ENCODE measurements at places on chromosomes 4 and X.

DNA sequence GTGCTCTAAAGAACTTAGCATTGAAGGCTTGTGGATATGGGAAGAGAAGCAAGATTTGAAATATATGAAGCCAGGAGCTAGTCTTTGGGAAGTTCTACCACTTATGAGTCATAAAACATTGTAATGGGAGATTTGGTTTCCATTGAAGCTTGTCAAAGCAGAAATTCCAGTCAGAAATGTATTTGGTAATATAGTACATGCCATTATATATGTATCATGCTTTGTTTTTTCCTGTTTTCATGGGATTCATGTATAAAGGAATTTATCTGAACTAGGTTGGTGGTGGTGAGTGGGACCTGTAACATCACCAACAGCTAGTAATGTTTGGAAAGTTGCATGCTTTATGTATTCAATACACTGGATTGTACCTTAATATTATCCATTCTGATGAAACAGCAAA lies 14.6 kb upstream of the DCAF8L2 start:
- DNase-seq, result no peak

GRCh38 chrX:123884809-123885408 lies 25.1 kb downstream of the XIAP start:
- no peak for DNase-seq

GRCh38 chr4:147788791-147789190 lies 56.9 kb downstream of the ARHGAP10 start:
- DNase-seq, result no peak

- no peak for DNase-seq
Measured at GRCh38 chrX:50718776-50719175, 95.2 kb downstream of the SHROOM4 start.

- no peak for DNase-seq
Measured at GRCh38 chr4:56112377-56112776, 163.6 kb downstream of the CEP135 start.

DNA sequence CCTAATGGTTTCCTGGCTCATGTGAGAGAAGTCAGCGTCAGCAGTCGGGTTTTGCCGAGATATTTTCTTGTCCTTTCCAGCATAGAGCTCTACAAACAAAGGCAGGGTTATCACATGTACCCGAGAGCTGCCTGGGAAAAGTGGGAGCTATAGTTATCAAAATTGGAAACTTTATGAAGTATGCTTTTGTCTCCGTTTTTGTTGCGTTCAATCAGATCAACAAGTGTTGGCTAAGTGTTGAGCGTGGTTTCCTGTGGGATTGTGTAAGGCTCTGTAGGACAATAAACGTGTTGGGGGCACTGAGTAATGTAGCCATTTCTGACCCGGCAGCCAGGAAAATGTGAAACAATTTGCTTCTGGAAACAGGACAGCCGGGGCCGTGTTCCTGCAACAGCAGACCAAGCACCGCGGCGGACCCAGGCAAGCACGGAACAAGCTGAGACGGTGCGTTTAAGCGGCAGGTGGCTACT lies at the start of gene BMX:
TSS of gene BMX (plus strand) at position 311 of the 470 bp plus-strand sequence. CDS start 7,547 bp downstream, outside the sequence.
- peak; percentile 45 for DNase-seq

DNA sequence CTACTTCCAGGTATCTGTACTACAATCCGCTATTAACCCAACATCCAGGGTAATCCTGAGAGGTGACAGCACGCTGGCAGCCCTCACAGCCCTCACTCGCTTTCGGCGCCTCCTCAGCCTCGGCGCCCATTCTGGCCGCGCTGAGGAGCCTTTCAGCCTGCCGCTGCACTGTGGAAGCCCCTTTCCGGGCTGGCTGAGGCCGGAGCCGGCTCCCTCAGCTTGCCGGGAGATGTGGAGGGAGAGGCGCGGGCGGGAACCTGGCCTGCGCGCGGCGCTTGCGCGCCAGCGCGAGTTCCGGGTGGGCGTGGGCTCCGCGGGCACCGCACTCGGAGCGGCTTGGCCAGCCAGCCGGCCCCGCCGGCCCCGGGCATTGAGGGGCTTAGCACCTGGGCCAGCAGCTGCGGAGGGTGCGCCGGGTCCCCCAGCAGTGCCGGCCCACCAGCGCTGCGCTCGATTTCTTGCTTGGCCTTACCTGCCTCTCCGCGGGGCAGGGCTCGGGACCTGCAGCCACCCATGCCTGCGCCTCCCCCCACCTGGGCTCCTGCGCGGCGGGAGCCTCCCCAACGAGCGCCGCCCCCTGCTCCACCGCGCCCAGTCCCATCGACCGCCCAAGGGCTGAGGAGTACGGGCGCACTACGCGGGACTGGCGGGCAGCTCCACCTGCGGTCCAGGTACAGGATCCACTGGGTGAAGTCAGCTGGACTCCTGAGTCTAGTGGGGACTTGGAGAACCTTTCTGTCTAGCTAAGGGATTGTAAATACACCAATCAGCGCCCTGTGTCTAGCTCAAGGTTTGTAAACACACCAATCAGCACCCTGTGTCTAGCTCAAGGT lies 87.3 kb downstream of the PRSS12 start:
- peak; percentile 72 for DNase-seq

- no peak for DNase-seq
Measured at GRCh38 chrX:54994668-54995351, 822 bp upstream of the PFKFB1 start.

- DNase-seq, result no peak
Measured at GRCh38 chrX:88135735-88136134, 611.3 kb upstream of the CPXCR1 start.

DNA sequence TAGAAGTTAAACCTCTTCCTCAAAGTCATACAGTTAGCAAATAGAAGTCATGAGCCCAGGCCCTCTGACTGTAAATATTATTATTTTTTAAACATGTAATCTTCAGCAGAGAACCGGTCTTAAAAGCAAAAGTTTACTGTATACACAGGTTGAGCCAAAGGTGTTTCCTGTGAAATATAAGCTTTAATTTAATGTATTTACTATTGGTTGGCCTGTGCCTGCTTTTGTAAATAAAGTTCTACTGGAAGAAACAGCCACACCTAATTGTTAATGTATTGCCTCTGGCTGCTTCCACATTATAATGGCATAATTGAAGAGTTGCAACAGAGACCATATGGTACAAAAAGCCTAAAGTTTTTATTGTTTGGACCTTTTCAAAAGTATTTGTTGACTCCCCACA lies 61.0 kb upstream of the PRDM8 start:
- DNase-seq, result no peak

DNA sequence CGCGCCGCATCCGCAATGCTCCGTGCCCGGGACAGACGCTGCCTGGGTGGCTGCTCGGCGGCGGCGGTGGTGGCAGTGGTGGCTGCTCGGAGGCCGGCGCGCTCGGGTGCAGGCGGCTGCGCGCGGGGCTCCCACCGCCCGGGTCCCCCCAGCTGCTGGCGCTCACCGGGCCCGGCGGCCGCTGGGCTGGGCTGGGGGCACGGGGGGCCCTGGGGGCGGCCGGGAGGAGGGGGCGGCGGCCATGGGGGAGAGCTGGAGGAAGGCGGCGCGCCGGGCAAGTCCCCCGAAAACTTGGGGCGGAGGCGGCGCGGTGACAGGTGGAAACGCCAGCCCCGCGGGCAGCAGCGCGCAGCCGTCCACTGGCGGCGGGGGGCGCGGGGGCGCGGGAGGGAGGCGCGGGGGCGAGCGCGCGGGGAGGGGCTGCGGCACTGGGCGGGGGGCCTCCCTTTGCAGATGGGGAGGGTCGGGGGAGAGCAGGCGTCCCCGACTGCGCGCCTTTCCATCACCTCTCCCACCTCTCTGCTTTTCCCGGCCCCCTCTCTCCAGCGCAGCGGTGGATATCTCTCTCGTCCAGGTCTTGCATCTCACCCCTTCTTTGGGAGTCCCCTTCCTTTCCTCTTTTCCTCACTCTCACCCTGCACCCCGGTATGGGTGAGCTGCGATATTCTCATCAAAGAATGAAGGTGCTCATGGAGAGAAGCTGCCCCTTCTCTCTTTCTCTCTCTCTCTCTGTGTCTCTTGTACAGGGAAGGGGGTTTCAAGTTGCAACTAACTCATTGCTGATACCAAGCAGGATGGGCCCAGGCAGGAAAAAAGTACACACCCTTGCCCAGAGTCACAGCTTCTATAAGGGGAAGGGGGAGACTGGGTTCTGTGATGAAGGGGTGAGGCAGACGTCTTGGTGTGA lies 83.7 kb upstream of the DHRSX start:
- no peak for DNase-seq

DNA sequence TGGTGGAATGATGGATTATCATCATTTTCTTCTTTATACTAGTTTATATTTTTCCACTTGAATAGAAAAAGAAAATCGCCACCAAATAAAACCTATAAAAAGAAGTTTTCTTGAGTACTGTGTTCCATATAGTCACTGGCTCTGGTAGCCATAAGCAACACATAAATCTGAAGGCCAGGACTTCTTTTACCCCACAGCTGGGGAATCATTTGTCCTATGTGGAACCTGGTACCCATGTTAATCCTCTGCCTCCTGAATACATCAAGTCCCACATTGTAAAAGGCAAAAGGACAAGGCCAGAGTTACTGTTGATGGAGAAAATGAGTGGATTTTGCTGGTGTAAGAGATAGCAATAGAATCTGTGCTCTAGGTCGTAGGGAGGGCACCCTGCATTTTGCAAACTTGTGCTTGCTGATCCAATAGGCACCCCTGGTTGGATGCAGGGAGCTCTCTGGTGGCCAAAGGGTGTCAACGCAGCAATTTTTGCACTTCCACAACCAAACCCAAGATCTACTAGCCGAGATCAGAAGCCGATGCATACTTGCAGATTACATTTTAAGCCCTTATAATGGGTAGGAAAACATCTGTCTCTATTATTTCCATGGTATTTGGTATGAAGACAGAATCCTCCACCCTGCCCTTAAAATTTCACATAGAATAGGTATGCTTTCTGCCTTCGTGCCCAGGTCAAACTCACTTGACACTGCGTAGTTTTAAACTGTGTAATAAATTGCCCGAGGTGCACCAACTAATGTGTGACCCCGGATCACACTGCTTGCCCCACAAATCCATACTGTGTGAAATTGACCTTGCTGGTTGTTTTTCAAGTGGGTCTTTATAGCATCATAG lies 146.2 kb upstream of the SCML1 start:
- peak; percentile 57 for DNase-seq

GRCh38 chr4:21901831-21902230 lies 46.7 kb downstream of the KCNIP4 start:
- DNase-seq, result no peak

DNA sequence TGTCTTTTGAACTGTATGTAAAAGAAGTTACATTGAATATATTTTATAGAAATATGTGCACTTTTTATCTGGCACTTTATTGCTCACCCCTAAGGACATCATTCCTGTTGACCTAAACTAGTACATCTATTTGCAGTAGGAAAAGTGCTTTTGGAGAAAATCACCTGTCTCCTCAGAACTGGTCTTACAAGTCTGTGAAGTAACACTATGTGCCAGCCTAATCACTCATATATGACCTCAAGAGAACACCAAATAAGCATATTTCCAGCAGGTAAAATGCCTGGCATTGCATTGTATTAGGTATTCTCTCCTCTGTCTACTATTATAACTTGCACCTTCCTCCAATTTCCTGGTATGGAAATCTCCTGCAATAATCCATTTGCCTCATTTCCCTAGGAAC lies 4.0 kb upstream of the GASK1B start:
- DNase-seq, result no peak

- DNase-seq, result no peak
Measured at GRCh38 chr4:90198086-90198847, 71.1 kb downstream of the CCSER1 start.

DNA sequence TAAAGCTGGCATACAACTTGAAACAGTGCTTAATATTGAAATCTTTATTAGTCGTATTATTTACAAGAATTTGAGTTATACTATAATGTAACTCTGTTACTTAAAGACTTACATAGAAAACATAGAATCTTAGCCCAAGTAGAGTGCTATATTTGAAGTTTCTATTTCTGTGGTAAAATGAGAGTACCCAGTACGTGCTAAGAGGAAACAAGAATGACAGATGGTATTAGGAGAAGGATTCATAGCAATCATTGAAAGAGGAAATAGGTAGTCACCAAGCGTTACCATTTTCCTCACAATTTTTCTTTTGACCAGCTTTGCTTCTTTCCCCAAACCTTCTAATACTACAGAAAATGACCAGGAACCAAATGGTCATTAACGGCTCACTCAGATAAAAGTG lies 412.1 kb upstream of the GRIA3 start:
- no peak for DNase-seq

- peak; percentile 58 for DNase-seq
Measured at GRCh38 chr4:17189401-17189720, 290.9 kb upstream of the LDB2 start.

DNA sequence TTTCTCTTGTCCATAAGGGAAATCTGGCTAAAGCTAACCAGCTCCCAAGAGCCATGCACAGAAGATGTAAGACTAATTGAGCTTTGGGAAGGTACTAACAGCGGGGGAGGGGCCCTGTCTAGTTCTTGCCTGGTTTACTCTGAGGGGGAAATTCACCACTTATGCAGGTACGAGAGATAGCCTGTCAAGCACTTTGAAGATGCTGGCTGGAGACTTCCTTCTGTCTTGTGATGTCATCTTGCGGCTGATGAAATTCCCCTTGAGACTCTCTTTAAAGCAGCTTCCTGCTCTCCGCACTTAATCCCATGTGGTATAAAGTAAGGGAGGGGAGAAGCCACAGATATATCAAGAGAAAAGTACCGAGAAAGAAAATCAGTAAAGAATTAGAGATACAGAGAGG lies 345.3 kb downstream of the MAPK10 start:
- no peak for DNase-seq

GRCh38 chr4:92182736-92183407 lies 120.9 kb upstream of the GRID2 start:
- DNase-seq, result no peak

DNA sequence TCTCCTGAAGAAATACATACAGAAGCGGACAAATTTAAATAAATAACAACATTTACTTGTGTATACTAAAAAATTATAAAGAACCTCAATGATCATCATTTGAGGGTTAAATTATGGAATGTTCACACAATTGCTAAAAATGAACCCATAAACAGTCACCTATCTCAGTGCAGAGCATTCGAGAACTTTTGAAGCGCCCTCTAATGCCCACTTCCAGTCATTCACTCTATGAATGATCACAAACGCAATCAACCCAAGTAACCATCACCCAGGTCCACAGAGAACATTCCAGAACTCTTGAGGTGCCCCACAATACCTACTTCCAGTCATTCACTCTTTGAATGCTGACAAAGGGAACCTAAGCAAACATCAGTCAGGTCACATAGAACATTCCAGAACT lies 103.5 kb upstream of the PLAC1 start:
- no peak for DNase-seq

Data from right forelimb (tissue), 1 donor.